ENCODE measurements at places on chromosomes 2 and 18.

DNA sequence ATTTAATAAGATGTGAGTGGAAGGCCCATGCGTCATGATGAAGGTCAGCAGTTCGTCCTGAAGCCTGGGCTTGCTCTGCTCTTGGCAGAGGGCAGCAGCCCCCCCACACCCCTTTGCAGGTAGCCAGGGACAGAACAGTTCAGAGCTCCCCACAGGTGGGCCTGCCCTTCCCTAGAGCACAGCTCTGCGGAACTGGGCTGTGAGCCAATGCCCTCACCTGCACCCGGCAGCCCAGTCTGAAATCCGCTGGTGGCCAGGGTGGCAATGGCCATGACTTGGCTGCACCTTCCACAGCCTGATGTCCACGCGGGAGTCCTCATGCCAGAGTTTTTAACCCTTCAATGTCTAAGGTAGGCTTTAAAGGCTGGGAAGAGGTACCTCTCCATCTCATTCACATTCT is 136.7 kb downstream of the ACKR3 start:
- no peak for ATAC-seq
- no peaks in the 10 kb centered on the region for H3K36me3 ChIP-seq
- no peaks in the 10 kb centered on the region for H3K27me3 ChIP-seq
- no peak overlapping the region for H3K27ac ChIP-seq
- H3K4me1 ChIP-seq, result no peaks in the 10 kb centered on the region

DNA sequence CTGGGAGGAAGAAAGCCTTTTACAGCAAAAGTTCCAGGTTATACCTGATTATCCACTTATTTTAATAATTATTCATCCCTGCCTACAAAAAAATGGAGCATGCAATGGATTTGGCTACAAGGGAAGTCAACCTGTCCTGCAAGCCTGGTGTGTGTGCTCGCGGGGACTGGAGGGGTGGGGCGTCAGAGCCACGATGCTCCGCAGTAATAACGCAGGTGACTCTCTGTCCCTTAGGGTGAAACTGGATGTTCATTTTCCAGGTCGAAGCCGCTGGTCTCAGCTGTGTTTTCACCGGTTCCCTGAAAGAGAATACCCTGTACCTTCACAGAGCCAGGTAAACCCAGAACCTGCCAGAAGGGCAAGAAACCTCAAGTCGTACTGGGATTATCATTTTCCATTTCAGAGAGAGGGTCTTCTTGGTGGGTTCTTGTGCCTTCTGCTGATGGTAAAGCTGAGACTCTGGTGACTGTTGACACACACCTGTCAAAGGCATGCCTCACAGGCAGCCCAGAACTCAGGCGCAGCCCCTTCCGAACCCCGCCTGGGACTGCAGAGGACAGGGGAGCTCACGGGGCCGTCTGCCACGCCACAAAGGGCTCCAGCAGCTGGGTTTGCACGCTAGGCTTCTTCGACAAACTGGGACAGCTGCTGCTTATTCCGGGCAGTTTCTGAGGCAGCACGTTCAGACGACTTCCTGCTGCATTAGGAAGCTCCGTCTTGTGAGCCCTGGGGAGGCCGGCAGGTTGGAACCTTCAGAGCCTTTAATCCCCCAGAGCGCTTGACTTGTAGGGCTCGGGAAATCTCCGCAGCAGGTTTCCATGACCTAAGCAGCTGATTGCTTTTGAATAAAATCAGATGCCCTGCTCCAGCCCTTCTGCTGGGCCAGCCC is 58.6 kb downstream of the KCNG2 start:
- no peaks in the 10 kb centered on the region for H3K36me3 ChIP-seq
- peaks cover 31% of the 10 kb centered on the region for H3K27me3 ChIP-seq
- peak; percentile 74 for ATAC-seq

DNA sequence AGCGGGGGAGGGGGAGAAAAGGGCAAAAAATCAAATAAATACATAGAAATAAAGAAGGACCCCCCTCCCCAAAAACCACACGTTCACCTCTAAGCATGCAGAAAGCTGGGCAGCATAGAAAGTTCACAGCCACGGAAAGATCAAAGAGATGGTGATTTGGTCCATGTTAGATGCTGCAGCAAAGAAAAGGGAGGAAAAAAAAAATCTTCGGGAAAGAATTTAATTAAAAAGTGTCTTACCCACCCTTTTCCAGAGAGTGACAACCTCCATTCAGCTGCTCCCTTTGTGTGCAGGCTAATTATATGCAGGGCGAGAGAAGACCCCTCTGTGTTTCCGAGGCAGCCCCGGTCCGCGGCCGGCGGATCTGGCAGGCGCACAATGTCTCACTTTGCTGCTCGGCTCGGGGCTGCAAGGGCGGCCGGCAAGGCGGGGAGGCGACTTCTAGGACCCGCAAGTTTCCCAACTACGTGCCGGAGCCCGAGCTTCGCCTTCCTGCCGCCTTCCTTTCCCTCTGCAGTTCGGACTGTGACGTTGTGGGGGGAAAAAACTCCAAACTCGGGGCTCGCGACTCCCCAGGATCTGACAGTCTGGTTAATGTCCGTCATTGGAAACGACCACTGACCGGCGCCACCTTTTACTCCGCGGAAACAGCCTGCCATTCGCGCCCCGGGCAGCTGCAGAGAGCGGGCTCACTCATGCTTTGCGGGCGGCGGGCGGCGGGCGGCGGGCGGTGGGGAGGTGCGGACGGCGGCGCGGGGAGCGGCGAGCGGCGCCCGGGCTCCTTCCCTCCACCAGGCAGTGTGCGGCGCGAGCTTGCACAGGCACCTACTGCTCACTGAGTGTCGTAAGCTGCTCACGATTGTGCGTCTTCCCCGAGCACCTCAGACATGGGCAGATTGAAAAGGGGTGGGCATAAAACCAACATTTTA is at the start of gene LRRTM1:
Gene LRRTM1, minus strand, starts transcription at position 844 of the 929 bp plus-strand sequence. CDS start 933 bp downstream, outside the sequence.
- H3K36me3 ChIP-seq, result no peaks in the 10 kb centered on the region
- H3K27ac ChIP-seq, result no peak within 1 kb of the TSS
- peaks cover 22% of the 10 kb centered on the region for H3K27me3 ChIP-seq
- H3K4me3 ChIP-seq, result no peak within 1 kb of the TSS
- no peak for ATAC-seq

DNA sequence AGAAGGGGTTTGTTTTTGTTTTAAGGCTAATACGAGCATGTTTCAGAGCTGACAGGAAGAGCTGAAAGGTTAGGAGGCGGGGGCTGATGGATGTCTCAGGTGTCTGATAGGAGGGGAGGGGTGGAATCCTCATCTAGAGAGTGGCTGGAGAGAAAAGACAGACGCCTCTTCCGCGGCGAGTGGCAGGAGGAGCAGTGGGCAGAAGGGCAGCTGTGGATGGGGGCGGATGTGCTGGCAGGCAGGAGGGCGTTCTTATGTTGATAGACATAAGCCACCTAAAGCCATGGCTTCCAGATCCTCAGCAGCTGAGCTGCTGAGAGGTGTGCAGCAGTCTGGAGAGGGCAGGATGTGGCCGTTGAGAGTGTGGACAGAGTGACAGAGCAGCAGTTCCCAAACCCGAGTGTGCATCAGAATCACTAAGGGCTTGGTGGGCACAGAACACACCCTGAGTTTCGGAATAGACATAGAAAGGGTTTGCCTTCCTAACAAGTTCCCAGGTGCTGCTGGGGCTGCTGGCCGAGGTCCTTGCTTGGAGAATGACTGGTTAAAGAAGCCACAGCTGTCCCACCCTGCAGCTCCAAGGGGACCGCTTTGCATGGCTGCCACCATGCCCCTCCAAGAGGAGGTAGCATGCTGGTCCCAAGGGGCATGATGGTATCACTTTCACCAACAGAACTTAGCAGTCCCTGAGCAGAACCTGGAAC is 3.0 kb upstream of the ITM2C start:
- no peak for ATAC-seq
- H3K27me3 ChIP-seq, result peaks cover 27% of the 10 kb centered on the region
- H3K4me1 ChIP-seq, result peaks cover 46% of the 10 kb centered on the region
- H3K4me3 ChIP-seq, result no peak overlapping the region
- H3K27ac ChIP-seq, result peak overlapping the region; percentile 5
- no peaks in the 10 kb centered on the region for H3K36me3 ChIP-seq

GRCh38 chr18:5198311-5198710 is 1.3 kb upstream of the AKAIN1 start:
- no peak overlapping the region for H3K4me3 ChIP-seq
- no peak for ATAC-seq
- H3K36me3 ChIP-seq, result no peaks in the 10 kb centered on the region
- no peak overlapping the region for H3K27ac ChIP-seq
- H3K27me3 ChIP-seq, result peaks cover 69% of the 10 kb centered on the region

- H3K27me3 ChIP-seq, result no peaks in the 10 kb centered on the region
- ATAC-seq, result no peak
- H3K27ac ChIP-seq, result no peak overlapping the region
- H3K4me3 ChIP-seq, result no peak overlapping the region
- no peaks in the 10 kb centered on the region for H3K36me3 ChIP-seq
Observed at GRCh38 chr2:191657977-191658376, 20.0 kb upstream of the NABP1 start.

DNA sequence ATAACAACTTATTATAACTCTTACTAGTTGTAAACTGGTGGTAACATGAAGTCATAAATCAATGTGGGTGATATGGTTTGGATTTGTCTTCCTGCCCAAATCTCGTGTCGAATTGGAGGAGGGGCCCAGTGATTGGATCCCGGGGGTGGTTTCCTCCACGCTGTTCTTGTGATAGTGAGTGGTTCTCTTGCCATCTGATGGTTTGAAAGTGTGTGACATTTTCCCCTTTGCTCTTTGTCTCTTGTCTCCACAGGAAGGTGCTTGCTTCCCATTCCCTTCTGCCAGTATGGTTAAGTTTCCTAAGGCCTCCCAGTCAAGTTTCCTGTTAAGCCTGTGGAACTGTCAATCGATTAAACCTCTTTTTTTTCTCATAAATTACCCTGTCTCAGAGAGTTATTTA is 321.6 kb downstream of the DSEL start:
- no peaks in the 10 kb centered on the region for H3K4me1 ChIP-seq
- H3K27ac ChIP-seq, result no peak overlapping the region
- ATAC-seq, result no peak
- H3K36me3 ChIP-seq, result no peaks in the 10 kb centered on the region
- no peaks in the 10 kb centered on the region for H3K27me3 ChIP-seq

GRCh38 chr18:32274307-32274706 is 84.5 kb downstream of the MEP1B start:
- H3K4me3 ChIP-seq, result no peak overlapping the region
- no peak overlapping the region for H3K27ac ChIP-seq
- H3K27me3 ChIP-seq, result peaks cover 7% of the 10 kb centered on the region
- no peak for ATAC-seq
